ENCODE measurements at places on chromosomes 16 and 17.

GRCh38 chr17:56146534-56146933 lies 6.7 kb upstream of the ANKFN1 start:
- no peak for DNase-seq

GRCh38 chr17:57557416-57557815 lies 187.7 kb downstream of the CCDC182 start:
- DNase-seq, result no peak

DNA sequence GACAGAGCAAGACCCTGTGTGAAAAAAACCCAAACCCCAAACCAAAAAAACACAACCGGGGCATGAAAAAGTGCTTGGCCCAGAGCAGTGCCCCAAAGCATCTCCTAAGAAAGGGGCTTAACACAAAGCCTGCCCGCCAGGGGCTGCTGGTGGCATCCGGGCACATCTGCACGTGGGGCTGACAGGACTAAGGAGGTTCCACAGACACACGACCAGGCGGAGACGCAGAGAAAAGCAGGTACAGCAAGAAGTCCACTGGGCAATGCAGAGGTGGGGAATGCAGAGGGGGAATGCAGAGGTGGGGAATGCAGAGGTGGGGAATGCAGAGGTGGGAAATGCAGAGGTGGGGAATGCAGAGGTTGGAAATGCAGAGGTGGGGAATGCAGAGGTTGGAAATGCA lies 109.2 kb downstream of the ZNF778 start:
- no peak for DNase-seq

DNA sequence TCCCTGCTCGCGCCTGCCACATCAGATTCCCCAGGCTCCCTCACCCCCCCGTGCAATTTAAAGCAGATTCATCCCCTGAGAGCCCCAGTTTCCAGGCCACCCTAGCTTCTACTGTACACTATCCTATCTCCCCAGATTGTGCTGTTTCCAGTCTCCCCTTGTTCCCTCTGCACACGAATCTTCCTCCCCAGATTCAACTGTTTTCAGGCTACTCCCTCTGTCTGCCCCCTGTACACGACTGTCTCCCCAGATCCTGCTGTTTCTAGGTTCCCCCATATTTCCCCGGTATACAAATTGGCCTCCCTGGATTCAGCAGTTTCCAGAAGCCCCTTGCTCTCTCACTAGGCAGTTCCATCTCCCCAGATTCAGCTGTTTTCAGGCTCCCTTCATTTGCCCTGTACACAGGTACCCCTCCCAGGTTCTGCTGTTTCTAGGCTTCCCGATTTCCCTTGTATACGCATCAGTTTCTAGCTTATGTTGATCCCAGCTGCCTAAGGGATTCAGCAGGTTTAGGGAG lies 22.9 kb downstream of the COPZ2 start:
- no peak for DNase-seq

DNA sequence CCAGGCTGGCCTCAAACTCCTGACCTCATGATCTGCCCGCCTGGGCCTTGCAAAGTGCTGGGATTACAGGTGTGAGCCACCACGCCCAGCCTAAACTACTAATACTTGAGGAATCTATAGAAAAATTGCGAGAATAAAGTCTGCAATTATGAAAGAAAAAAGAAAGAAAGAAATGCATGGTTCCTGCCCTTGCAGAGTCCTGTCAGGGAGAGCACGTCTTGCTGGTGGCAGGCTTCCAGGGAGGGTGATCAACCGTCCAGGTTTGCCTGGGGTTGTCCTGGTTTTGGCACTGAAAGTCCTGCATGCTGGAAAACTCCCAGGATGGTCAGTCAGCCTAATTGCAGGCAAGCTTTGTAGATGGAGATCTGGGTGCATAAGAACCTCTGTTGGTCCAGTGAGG lies 21.5 kb upstream of the KIFC3 start:
- DNase-seq, result no peak

DNA sequence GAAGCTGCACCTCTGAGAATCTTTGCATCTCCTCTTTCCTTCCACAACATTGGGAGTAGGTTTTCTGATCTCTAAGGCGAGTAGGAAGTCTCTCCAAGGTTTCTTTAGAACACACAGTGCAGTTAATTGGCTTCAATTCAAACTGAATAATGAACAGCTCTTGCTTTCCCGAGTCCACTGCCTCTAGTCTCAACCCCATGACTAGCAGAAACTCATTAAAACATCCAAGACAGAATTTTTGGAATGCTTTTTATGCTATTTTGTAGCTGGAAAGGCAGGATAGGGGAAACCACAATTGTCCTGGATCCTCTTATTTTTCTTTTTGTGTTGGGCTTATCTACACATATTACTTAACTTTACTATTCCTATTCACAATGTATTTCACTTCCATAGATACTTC lies 206.6 kb downstream of the CDH8 start:
- no peak for DNase-seq

DNA sequence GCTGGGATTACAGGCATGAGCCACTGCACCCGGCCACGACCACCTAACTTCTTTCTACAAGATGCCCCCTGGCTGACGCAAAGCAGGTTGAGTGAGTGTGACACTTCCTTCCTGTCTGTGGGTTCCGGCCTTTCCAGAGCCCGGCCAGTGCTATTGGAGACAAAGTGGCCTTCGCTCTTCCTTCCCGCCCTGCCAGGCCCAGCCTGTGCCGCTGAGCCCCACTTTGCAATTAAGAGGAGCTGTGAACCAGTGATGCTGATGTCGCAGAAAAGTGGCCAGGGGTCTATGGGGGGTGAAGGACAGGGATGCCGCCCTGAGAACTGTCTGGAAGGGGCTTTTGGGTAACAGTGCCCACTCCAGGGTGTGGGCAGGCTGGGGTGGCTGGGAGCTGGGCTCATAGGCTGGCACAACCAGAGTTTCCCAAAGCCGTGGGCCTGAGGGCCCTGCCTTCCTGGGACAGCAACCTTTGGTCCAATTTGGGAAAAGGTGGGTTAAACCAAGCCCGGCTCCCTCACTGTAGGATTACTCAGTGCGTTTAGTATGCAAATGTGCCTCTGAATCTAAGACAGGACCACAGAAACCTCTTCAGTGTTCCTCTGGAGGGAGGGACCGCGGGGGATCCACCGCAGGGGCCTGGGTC lies 174.9 kb downstream of the SEC14L1 start:
- DNase-seq, result no peak

- no peak for DNase-seq
Measured at GRCh38 chr17:10836145-10836544, 1.7 kb downstream of the PIRT start.

- DNase-seq, result no peak
Measured at GRCh38 chr17:12107905-12108304, 87.2 kb downstream of the MAP2K4 start.

- DNase-seq, result no peak
Measured at GRCh38 chr17:44902135-44902760, 3.0 kb upstream of the EFTUD2 start.

GRCh38 chr16:56475201-56475600 lies 23.8 kb downstream of the OGFOD1 start:
- DNase-seq, result no peak

DNA sequence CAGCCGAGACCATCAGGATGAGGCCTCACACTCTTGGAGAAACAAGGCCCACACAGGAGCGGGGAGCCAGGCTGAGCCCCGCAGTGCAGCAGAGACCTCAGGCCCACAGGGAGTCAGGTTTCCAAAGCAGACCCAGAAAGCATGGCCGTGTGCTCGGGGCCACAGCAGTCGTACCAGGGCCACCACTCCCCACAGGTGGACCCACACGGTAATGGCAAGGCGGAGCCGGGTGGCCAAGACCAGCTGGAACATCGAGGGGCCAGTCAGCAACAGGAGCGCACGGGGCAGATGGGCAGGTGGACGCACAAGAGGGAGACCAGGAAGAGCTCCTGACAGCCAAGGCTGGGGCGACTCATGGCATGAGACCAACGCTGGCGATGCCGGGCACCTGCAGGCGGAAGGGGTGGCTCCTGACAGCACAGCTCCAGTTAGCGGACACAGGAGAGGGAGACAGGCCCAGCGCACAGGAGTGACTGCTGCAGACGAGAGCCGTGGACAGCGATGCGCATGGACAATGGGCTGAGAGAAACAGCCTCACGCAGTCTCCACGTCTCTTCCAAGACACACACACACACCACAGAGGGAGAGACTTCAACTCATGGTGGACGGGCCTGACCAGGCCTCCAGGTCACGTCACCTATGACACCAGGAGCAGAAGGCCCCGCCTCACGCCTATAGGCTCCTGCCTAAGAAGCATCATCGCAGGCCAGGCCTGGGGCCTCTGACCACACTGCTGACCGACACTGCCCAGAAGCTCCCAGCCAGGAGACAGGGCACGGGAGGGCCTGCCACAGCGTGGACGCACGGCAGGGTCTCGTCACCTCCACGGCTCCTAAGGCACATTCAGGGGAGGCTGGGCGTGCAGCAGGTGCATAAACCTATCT lies 58.6 kb downstream of the ZNF778 start:
- DNase-seq, result no peak

DNA sequence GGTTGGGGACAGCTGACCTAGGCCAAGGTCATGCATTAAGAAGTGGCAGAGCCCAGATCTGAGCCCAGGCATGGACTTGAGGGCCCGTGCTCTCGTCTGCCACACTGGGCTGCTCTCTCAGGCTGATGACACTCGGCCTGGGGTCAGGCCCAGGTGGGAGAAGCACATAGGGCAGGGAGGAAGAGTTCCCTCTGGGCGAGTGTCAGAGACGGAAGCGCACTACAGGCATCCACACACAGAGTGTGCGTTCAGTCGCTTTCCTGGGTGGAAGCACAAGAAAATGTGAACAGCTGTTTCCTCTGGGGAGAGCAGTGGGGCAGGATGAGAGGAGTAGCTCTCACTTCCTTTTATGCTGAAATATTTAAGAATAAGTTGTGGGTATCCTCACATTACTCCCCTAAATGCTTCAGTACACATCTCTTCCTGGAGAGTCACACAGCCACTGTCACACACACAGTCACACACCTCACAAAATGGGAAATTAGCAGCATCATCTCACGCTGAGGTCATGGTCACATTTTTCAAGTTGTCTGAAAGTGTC lies 59.7 kb downstream of the B9D1 start:
- DNase-seq, result no peak

DNA sequence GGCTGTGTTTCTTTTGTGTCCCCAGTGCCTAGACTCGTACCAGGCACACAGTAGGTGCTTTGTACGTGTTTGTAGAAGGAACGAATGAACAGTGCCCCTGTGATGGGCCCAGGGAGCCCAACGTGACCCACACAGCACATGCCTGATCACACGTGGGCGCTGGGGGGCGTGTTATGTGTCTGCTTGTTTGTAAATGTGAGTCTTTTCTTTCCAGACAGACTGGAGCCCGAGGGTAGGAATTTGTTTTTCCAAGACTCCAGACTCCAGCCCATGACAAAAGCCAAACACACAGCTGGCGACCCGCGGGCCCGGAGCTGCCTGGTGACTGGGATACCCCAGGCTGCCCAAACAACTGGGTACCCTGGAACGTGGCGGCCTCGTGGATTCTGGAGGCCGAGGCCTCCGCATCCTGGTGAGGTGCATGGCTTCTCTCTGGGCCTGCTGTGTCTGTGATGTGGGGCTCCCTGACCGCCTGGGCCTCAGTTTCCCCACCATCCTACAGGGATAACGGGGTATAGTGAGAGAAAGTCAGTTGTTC lies 14.9 kb upstream of the CBFA2T3 start:
- no peak for DNase-seq

- no peak for DNase-seq
Measured at GRCh38 chr17:78784352-78784751, 2.3 kb upstream of the CYTH1 start.

- no peak for DNase-seq
Measured at GRCh38 chr17:82810644-82811430, 29.0 kb downstream of the ZNF750 start.

- no peak for DNase-seq
Measured at GRCh38 chr16:86231321-86231995, 278.9 kb upstream of the FOXF1 start.

DNA sequence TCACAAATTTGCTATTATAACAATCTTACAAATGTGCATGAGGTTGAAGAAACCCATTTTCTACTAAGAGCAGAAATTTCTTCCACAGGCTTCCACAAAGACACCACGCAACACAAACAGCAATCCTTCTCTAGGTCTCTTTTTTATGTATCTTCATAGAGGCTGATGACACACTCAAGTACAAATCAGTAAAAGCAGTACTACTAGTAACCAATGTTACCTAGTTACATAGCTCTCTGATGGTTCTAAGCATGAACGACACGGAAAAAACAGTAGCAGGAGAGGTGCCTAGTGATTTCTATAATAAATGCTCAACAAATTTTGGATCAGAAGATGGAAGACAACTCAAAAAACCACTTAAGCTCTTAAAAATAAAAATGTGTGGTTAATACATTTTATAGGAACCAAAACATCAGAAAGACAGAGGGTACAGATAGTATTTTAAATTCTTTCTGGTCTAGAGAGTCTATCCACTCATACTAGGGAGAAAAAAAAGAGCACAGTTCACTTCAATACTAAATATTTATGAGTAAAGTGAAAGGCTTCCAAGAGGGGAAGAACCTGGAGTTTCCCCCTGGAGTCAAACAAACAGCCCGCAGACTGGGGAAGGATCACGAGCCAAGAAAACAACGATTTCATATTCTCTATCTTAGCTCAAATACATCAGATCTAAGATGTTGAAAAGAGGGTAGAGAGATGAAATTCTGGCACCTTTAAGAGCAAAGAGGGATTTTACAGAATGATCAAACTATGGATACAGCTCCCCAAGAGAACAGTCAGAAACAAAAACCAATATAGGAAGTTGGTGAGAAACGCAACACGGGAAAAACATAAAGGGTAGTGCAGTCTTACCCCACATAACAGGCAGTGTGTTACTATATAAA lies 40.2 kb downstream of the SMG6 start:
- no peak for DNase-seq

- DNase-seq, result no peak
Measured at GRCh38 chr16:50475170-50475569, 73.0 kb upstream of the NKD1 start.

DNA sequence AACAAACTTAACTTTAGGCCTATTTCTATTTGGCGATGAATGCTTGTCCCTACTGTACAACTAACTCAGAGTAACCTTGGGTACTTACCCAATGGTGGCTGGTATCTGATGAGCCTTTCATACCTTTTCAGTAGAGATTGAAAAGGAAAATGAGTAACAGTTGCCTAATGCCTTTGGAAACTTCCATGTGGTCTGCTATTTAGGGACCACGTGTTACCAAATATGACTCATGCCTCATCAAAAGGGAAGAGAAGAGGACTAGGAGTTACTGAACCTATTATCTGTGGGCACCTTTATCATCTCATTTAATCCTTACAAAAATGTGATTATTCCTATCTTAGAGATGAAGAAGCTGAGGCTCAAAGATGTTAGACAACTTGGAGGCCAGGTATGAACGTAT lies 8.1 kb downstream of the MYOCD start:
- DNase-seq, result no peak

- DNase-seq, result no peak
Measured at GRCh38 chr17:8621585-8621984, 8.9 kb downstream of the MYH10 start.
